Activated gamma-delta T cell treated with Interleukin-2 at 50 U/mL for 16 hours (primary cell): ENCODE measurements at places on chromosomes 3 and 15.

- no peak for DNase-seq
These were observed 35.7 kb upstream of the PRR20G start for GRCh38 chr3:127323581-127323980.

DNA sequence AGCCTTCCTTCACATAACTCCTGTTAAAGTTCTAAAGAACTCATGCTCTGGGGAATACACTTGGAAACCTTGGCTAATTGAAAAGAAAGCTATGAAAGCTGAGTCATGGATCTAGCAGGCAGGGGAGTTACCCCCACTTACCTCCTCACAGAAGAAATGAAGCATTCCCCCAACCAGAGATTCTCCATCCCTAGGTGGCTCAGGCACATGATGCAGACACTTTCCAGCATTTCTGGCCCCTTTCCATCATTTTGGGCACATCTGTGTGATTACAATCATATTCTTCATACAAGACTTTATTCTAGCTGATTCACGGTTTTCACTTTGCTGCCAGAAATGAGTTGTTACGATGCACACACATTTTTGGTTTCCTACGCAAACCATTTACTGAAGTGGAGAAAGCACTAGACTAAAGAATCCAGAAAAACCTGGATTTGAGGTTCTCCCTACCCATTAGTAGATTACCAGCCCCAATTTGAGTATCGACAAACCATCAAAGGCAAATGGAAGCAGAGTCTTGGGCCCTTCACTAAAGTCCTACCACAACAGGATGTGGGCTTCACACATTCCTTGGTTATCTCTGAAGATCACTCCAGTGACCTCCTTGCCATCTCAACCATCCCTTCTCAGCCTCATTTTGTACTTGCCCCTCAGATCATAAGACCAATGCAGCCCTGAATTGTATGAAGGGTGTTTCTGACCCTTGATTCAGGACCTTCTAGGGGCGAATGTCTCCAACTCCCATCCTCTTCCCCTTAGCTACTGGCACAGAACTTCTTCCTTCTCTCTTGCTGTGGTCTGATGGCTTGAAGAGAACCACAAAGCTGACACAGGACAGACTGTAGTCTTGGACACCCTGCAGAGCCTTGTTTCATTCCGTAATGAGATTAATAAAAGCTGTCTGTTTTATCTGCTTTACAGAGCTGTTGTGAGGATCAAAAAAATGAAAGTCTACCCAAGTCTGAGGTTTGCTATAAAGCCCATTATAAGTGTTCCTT lies 42.5 kb upstream of the SNRK start:
- no peak for DNase-seq

- no peak for DNase-seq
These were observed 4.6 kb downstream of the SNUPN start for GRCh38 chr15:75620841-75621391.

GRCh38 chr15:74040109-74040850 lies 42.1 kb downstream of the GOLGA6A start:
- DNase-seq = no peak

DNA sequence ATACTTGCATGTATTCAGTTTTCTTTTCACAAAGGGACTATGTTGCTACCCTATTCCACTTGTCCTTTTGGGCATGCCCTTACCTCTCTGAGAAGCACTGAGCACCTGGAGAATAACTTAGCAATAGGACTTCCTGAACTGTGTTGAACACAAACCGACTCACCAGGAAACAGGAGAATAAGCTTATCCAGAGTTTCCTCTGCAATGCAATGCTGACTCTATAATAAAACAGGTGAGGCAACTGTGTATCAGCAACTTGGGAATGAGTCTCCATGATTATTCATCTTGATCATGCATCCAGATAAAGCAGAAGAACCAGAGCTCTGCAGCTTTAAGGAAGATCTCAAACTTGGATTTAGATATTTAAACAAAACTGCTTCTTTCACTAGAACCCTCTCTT lies 806.5 kb downstream of the IGSF11 start:
- no peak for DNase-seq

- DNase-seq = no peak
These were observed 196.5 kb downstream of the EPHB1 start for GRCh38 chr3:134991472-134992010.

GRCh38 chr15:66623801-66624453 lies 58.1 kb upstream of the LCTL start:
- no peak for DNase-seq

DNA sequence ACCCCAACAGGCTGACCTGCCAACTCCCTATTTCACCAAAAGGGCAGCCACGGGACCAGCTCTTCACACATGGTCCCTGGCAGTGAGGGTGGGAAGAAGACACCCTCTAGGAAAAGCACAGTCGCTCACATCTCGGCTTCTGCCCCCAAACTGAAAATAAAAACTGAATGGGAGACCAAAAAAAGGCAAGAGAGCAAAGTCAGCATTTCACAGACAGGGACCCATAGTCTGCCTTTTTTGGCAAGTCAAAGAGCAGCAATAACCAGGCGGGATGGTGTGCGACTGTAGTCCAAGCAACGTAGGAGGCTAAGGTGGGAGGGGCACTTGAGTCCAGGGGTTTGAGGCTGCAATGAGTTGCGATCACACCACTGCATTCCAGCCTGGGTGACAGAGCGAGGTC lies 154.1 kb downstream of the ADAMTS17 start:
- DNase-seq = no peak

DNA sequence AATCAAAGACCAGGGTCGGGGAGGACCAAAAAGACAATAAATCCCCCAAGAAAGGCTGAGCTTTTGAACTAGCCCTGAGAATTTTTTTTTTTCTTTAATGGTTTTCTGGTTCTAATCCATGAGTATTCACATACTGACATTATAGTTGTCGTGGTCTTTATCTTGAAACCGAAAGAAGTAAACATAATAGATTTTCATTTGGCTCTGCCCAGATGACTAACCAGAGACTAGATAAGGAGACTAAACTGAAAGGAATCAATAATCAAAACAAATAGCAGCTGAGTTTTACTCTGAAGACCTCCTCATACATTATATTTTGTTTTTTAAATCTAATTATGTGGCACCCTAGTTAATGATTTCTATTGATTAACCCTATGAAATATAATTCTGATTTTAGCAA lies 381.4 kb downstream of the CNTN3 start:
- DNase-seq = no peak

- DNase-seq = no peak
These were observed 8.1 kb upstream of the DNASE1L3 start for GRCh38 chr3:58218904-58219303.

GRCh38 chr15:93929375-93930094 lies 301.8 kb upstream of the MCTP2 start:
- no peak for DNase-seq

DNA sequence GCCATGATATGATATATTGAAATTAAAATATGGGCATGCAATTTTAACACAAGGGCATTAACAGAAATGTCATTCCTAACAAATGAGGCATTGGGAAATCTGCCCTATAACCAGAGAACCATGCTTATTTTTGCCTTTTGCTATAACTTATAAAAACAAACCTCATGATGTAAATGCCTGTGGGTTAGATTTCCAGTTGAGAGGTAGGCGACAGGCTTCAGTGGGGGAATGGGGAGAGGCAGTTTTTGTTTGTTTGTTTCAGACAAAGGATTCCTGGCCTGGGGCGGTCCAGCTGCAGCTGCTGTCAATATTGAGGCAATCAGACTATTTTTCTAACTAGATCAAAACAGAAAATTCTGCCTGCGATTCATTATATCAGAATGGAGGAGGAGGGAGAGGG lies 490.4 kb upstream of the CFAP20DC start:
- no peak for DNase-seq

- no peak for DNase-seq
These were observed 254.9 kb upstream of the TBL1XR1 start for GRCh38 chr3:177451864-177452830.

DNA sequence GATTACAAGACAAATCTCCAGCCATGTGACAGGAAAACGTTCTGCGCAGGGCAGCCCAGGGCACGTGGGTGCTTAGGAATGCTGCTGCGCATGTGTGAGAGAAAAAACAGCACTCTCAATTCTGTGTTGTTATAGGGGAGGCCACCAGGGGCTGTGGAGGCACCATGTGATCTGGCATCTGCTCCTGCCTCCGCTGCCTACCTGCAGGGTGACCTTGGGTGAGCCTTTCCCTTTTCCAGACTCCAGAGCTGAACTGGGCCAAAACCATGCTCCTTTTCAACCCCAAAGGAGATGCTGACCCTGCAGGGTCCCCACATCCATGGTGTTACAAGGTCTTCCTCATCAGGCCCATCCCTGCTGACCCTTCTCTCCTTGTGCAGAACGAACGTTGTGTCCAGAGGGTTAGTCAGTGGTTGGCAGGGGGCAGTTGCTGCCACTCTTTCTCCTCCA lies 81.5 kb upstream of the RASGRF1 start:
- DNase-seq = no peak

DNA sequence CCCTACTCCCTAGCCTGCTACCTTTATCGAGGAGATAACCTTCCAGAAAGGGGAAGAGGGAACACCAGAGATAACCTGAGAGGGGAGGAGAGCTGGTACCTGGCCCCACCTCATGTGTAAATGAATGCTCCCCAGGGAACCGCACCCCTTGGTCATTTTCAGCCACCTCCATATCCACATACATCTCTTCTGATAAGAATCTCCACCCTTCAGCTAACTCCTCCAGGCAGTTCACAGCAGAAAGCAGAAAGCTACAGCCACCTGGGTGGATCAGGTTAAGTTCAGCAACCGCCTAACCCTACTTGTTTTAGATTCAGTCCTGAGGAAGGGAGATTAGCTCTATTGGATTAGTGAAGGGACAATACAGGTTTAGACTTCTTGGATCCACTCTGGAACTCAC lies 38.0 kb upstream of the TIMP4 start:
- no peak for DNase-seq

GRCh38 chr3:189529889-189530471 lies 101.2 kb upstream of the TP63 start:
- DNase-seq = no peak

DNA sequence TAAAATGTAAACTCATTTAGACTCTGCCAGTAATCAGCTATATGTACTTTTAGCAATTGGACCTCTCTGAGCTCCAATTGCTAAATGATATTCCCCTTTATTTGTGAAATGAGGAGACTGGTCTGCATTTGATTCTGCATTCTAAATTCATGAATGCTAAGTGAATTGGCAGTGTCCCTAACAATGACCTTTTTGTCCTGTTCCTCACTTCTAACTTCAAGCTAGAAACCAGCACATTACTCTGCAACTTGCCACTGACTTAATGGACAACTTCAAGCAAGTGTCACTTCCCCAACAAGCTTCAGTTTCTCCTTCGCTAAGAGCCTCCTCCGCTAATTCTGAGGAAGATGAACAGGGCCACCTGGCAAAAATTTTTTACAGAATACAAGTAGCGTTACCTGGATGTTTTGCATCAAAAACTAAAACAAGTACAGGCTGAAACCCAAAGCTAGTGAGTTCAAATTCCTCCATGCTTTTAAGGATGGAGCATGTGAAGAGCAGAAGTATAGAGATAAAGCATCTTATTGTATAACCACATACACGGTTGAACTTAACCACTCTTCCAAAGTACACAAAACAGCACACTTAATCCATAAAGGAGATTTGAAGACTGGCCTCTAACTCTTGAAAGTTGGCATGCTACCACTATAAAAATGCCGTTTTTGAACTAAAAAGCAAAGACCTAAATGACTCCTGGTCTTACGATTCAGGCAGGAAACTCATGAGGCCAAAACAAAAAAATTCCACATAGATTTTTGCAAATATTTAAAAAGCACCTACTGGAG lies 207.6 kb downstream of the MAGI1 start:
- no peak for DNase-seq

GRCh38 chr15:41919954-41920538 lies 26.2 kb upstream of the SPTBN5 start:
- DNase-seq = no peak

GRCh38 chr3:34260271-34261000 lies 462.0 kb downstream of the PDCD6IP start:
- DNase-seq = no peak
